Left renal pelvis (tissue), 4 donors: ENCODE measurements at places on chromosomes 6 and 20.

DNA sequence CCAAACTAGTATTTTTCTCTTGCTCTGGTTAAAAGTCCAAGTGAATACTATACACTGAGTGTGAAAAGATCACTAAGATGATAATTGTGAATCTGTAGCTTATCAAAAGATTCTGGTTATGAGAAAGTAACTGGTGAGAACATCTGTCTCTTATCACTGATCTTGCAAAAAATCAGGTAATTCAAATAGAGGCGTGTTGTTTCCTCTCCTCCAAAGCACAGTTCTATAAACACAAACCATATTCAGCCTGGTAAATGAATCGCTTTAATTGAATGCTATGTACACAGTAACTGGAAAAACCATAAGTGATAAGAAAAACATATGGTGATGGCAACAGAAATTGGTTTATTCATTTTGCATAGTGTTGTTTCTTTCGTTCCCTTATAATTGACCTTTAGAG lies 161.0 kb downstream of the RALGAPA2 start:
- DNase-seq, result no peak

DNA sequence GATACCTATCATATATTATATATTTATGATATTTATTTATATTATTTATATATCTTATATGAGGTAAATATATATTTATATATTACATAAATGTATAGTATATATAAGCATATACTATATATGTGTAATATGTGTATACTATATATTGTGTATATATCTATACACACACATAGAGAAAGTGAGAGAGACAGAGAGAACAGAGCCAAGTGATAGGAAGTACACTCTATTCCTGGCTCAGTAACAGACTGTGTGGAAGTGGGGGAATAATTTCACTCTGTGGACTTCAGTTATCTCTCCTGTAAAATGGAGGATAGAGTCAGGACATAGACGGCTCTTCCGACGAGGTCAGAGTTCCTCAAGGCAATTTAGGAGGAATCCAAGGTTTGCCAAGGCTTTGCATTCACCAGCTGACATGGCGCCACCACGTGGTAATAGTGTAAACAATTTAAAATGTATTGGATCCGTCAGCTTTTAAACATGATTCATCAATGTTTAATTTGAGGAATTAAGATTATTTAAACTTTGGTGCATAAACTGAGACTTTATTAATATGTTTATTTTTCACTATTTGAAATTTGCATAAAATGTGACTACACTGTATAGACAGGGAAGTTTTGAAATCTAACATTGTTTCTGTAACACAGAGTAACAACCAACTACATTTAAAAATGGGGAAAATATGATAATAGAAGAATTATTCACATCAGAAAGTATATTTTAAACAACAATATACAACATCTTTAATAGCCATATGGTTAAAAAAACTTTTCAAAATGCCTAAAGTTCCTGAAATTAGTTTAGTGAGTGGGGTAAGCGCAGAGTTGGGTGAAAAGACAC lies 75.4 kb upstream of the TMEM244 start:
- no peak for DNase-seq

DNA sequence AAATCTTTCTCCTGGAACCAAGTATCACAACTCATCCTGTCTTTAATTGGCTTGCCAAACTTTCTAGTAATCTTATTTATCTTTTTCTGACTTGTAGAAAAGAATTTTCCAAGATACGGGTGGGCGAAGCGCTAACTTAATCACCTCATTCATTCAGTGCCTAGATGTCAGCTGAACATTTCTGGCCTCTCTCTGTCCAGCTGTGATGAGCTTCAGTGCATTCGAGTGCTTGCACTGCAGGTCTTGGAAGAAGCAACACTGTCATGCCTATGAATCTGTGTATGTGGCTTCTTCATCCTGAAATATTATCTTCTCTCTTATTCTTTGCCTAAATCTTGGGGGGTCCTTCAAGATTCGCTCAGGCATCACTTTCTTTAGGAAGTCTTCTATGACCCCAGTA lies 16.3 kb upstream of the ENPP1 start:
- no peak for DNase-seq

DNA sequence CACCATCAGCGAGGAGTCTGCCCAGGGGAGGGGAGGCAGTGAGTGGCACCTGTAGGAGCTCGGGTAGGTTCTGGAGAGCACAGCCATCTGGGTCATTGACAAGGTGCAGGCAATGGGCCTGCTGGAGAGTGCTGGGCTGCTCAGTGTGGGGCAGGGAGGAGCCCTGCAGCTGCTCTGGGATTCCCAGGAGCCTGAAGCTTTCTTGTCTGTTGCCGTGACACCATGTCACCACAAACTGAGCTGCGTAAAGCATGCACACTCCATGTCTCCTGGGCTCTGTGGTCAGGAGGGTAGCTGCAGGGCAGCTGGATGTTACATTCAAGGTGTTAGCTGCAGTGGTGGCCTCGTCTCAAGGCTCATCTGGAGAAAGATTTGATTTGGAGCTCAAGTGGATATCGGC lies 4.5 kb upstream of the SLC22A1 start:
- no peak for DNase-seq

DNA sequence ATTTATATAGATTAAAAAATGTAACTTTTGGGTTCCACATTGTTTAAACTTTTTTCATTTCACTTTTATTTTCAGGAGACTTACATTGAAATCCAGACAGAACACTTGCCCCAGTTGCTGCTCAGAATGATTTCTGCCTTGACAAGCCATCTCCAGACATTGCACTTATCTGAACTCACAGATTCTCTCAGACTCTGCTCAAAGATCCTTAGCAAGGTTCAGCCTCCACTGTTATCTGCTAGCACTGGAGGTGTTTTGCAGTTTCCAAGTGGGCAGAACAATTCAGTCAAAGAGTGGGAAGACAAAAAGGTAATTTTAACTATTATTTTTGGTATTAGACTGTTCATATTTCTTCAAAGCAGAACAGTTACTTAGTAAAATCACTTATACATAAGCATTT lies 58.0 kb downstream of the DOP1A start:
- no peak for DNase-seq

DNA sequence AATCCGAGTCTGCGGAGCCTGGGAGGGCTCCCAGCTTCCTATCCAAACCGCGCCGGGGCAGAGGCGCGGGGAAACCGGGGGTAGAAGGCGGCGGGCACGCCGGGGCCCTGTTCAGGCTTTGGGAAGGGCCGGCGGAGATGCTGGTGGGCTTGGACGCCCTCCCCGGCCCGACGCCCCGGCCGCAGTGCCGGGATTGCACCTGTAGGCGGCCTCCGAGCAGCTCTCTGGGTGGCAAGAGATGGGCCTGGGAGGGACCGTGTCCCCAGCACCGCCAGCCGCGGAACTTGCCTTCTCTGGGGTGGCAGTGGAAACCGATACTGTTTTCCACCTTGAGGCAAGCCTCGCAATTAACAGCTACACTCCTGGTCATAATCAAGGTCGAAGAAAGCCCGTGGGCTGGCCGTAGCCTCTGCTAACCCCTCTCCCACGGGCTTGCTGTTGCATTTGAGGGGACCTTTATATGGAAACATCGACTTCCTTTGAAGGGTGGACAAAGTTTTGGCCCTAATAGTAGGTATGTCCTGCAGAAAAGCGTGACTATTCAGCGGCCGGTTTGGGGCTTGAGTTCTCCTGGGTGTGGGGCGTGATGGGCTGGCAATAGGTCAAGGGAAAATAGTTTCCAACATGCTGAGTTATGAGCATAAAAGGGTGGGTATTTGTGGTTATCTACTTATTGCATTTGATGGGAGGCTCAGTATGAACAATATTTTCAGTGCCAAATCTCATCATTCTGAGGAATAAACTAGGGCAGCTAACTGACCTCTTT lies 1.1 kb upstream of the JAG1 start:
- DNase-seq, result no peak
